Left lung (tissue), 14 donors: ENCODE measurements at places on chromosomes 5 and 9. TPM values are rescaled to one million over a fixed set of nuclear protein-coding genes. Genes with fewer than 3 reads are reported as not detected.

Gene MZB1
- 10.6 TPM for total RNA-seq

- H3K4me3 ChIP-seq: no peak overlapping the region
- no peaks in the 10 kb centered on the region for H3K4me1 ChIP-seq
- H3K36me3 ChIP-seq: peaks cover 14% of the 10 kb centered on the region
- H3K27me3 ChIP-seq: no peaks in the 10 kb centered on the region
Measured at GRCh38 chr9:89405826-89406225, 87.5 kb downstream of the SECISBP2 start.

Gene GARIN3
- total RNA-seq: not detected

DNA sequence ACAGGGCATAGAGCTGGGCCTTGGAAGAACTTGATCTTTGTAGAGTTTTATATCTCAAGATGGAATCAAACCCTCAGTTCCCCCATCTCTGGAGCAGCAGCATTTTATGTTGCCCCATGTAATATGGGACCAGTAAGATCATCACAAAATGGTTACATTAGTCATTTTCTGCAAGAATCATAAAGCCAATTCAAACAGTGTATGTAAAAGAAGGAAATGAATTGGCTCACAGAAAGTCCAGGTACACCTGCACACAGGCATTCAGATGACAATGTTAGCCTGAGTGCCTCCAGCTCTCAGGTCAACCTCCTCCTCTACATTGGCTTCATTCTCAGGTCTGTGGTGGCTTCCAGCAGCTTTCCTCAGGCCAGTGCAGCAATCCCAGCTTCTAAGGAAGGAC lies 35.1 kb downstream of the CYFIP2 start:
- no peak overlapping the region for H3K27ac ChIP-seq
- no peak for DNase-seq
- no peaks in the 10 kb centered on the region for H3K27me3 ChIP-seq
- peaks cover 49% of the 10 kb centered on the region for H3K36me3 ChIP-seq

Gene TMEFF1
- not detected for total RNA-seq

GRCh38 chr5:150570333-150570732 lies 62.4 kb downstream of the NDST1 start:
- no peaks in the 10 kb centered on the region for H3K36me3 ChIP-seq
- no peak overlapping the region for H3K4me3 ChIP-seq
- no peak for DNase-seq
- H3K27ac ChIP-seq: no peak overlapping the region
- H3K4me1 ChIP-seq: peaks cover 6% of the 10 kb centered on the region

DNA sequence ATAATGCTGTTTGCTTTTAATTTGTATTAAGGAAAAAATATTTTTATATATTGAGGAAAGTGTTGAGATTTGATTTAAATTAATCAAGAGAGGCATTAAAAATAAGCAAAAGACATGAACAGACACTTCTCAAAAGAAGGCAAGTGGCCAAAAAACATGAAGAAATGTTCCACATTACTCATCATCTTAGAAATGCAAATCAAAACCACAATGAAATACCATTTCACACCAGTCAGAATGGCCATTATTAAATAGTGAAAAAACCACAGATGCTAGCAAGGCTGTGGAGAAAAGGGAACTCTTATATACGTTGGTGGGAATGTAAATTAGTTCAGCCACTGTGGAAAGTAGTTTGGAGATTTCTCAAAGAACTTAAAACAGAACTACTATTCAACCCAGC lies 45.9 kb downstream of the RANBP17 start:
- H3K4me1 ChIP-seq: no peaks in the 10 kb centered on the region
- no peaks in the 10 kb centered on the region for H3K27me3 ChIP-seq
- H3K36me3 ChIP-seq: no peaks in the 10 kb centered on the region
- H3K4me3 ChIP-seq: no peak overlapping the region

DNA sequence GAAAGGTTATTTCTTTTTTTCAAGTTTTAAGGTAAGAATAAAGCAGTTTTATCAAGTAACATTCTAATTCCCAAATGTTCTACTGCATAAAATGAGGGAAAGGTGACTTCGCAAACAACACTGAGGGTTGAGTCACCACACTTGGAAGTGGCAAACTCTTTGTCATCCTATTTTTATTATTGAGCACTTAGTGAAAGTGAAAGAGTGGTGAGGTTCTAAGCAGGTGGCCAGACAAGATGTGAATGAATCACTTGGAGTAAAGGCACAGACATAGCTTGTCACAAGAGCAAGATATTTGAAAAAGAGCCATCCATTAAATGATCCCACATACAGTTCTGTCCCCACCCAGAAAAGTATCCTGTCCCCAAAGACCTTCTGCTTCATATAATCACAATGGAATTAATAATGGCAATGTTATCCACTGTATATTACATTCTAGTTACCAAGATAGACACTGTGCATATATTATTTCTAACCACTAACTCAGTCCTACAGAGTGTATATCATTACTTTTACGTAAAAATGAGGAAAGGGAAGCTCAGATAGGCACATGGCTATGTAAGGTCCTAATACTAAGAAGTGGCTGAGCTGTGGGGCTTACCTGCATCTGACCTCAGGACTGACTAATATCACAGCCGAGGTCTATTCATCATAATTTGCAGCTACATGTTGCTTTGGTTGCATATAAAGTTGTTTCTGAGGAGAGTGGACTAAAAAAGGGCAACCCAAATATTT lies 730.4 kb upstream of the MEF2C start:
- no peak for DNase-seq
- no peaks in the 10 kb centered on the region for H3K36me3 ChIP-seq
- no peaks in the 10 kb centered on the region for H3K27me3 ChIP-seq

Gene IFNA13
- total RNA-seq: not detected

- H3K36me3 ChIP-seq: no peaks in the 10 kb centered on the region
- H3K27me3 ChIP-seq: no peaks in the 10 kb centered on the region
Measured at GRCh38 chr9:130026583-130027340, 16.2 kb downstream of the FNBP1 start.

GRCh38 chr9:31868830-31869229 lies 515.6 kb upstream of the ACO1 start:
- no peaks in the 10 kb centered on the region for H3K36me3 ChIP-seq
- H3K27ac ChIP-seq: no peak overlapping the region
- H3K4me1 ChIP-seq: no peaks in the 10 kb centered on the region
- H3K27me3 ChIP-seq: no peaks in the 10 kb centered on the region
- no peak overlapping the region for H3K4me3 ChIP-seq

GRCh38 chr5:159286420-159287035 lies 23.4 kb downstream of the UBLCP1 start:
- no peaks in the 10 kb centered on the region for H3K27me3 ChIP-seq
- no peak for DNase-seq
- no peaks in the 10 kb centered on the region for H3K4me1 ChIP-seq
- H3K4me3 ChIP-seq: no peak overlapping the region
- H3K36me3 ChIP-seq: no peaks in the 10 kb centered on the region
- H3K27ac ChIP-seq: no peak overlapping the region

Gene BTNL3
- total RNA-seq: 0.42 TPM

DNA sequence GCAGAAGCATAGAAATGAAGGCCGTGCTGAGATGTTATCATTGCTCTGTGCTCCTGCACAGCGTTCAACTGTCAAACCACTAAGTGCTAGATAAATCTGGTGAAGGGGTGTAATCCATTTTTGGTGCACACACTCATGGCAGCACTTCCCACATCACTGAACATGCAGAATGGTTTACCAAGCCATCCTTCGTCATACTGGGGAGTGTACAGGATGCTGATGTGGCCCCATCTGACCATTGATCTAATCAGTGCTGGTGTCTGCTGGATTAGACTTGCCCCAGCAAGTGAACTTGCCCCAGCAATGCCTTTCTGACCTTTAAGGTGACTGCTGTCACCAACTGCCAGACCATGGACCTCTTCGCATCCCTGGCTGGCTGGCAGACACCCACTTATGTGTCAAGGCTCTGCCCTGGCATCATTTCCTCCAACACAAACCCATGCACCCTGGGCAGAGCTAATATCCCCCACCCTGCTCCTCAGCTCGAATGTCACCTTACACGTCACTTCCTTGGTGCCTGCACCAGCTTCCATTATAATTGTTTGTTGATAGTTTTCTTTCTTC lies 4.2 kb upstream of the SEMA4D start:
- H3K4me3 ChIP-seq: no peak overlapping the region
- H3K36me3 ChIP-seq: no peaks in the 10 kb centered on the region
- H3K4me1 ChIP-seq: peaks cover 18% of the 10 kb centered on the region
- no peaks in the 10 kb centered on the region for H3K27me3 ChIP-seq
